ENCODE measurements at places on chromosomes 1 and 21.

GRCh38 chr1:108007070-108007469 lies 42.1 kb upstream of the VAV3 start:
- DNase-seq, result no peak

- DNase-seq, result no peak
Observed at GRCh38 chr1:157993147-157993917, at the start of gene KIRREL1. Gene KIRREL1, plus strand, starts transcription at chr1:157993645. Its CDS starts 32 bp downstream, at chr1:157993677.

DNA sequence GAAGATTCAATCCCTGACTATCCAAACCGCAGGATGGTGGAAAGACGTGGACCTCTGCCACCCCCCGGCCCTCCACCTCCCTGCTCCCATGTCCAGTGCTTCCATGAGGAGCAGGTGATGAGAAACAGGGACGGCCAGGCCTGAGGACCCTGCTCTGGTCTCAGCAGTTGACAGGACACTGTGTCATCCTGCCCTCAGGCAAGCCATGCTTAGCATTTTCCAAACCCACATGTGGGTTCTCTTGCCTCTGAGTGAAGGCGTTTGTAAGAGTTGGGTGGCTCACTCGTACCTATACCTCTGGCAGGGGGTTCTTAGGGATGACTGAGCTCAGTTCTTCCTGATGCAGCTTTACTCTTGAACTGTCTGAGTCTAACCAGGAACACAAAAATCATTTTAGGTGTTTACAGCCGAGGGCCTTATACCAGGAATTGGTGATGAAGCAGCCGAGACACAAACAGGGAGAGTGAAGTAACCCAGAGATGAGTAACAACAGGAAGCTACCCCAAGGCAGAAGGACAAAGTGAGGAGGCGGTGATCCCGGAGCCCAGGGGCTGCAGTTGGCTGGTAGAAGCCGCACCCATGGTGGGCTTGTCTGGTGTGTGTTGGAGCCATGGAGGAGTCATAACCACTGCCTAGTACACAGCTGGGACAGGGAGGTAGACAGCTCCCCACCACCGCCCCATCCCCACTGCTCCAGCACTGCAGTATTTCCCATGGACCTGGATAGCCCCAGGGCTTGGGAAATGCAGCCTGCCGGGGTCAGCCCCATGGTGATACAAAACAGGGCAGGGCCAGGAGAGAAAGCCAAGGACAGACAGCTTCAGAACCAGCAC lies 21.4 kb downstream of the MYBPH start:
- DNase-seq, result no peak

DNA sequence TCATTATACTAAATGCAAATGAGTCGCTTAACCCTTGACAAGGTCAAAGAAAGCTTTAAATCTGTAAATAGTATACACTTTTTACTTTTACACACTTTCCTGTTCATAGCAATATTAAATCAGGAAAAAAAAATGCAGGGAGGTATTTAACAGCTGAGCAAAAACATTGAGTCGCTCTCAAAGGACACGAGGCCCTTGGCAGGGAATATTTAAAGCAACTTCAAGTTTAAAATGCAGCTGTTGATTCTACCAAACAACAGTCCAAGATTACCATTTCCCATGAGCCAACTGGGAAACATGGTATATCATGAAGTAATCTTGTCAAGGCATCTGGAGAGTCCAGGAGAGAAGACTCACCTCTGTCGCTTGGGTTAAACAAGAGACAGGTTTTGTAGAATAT lies 62.7 kb downstream of the CAPN2 start:
- no peak for DNase-seq

- no peak for DNase-seq
Observed at GRCh38 chr1:28021064-28021463, 61.3 kb downstream of the XKR8 start.

DNA sequence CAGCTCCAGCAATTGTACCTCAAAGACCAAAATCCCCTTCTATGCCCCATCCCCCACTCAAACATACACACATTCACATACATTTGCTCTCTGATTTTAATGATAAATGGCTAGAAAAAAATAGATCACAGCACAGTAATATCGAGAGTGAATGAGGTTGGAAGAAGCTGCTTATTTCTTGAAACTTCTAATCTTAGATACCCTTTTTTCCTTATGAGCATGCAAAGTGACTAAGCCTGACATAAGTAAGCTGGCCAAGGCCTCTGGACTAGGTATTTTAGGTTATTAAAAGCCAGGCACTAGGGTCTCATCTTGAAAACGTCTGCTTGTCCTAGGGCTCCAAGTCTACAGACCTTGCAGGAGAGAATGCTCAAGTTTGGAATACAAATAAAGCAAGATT lies 133.6 kb downstream of the TGFBR3 start:
- DNase-seq, result no peak

- no peak for DNase-seq
Observed at GRCh38 chr1:9797049-9797448, 26.7 kb downstream of the CLSTN1 start.

DNA sequence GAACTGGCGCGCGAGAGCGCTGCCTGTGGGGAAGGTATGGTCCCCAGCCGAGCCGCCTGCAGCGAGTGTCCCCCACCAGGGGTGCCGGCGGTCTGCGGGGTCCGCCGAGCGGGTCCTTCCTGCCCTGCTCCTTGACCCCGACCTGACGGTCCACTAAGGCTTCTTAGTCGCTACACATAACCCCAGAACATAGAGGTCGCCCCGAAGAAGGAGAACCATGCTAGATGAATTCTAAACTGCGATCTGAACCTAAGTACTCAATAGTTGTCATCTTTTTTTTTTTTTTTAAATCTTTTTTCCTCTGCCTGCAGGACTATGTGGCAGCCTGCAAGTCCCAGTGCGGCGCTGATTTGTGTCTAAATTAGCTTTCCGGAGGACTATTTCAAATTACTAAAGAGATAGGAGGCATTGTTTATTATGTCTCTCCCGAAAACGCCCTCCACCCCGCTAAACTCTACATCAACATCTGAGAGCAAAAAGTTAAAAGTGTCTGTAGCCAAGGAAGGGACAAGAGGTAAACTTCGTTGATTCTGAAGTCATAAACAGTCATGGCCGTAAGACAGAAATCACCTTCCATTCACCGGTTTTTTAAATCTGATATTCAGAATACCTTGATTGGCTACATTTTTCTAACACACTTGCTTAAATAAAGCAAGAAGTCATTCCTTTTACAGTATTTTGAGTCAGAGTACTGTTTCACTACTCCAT lies 476 bp downstream of the AXDND1 start:
- no peak for DNase-seq

GRCh38 chr1:235430991-235431390 lies 63.8 kb downstream of the TBCE start:
- no peak for DNase-seq

DNA sequence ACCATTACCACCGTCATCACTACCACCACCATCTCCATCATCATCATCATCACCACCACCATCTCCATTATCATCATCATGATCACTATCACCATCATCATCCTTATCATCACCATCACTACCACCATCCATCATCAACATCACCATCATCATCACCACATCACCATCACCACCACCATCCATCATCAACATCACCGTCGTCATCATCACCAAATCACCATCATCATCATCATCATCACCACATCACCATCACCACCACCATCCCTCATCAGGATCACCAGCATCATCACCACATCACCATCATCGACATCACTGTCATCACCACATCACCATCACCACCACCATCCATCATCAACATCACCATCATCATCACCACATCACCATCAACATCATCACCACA lies 203.0 kb upstream of the VAMP3 start:
- no peak for DNase-seq

GRCh38 chr21:41834926-41835663 lies 44.0 kb downstream of the PRDM15 start:
- DNase-seq, result no peak

DNA sequence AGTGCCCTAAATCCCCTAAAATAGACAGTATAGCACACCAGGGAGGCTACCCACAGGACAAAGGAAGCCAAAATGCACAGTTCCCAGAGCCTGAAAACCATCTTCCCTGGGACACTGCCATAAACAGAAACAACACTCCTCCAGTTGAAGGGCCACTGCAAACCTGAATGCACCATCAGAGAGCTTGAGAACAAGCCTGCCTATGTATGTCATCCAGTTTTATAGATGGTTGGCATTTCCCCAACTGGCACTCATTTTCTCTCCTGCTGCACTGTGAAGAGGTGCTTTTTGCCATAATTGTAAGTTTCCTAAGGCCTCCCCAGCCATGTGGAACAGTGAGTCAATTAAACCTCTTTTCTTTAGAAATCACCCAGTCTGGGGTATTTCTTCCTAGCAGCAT lies 169.0 kb downstream of the AGBL4 start:
- no peak for DNase-seq

GRCh38 chr21:40976198-40977109 lies 129.5 kb upstream of the DSCAM start:
- no peak for DNase-seq

- DNase-seq, result no peak
Observed at GRCh38 chr1:203058676-203058935, 27.2 kb downstream of the MYOG start.

DNA sequence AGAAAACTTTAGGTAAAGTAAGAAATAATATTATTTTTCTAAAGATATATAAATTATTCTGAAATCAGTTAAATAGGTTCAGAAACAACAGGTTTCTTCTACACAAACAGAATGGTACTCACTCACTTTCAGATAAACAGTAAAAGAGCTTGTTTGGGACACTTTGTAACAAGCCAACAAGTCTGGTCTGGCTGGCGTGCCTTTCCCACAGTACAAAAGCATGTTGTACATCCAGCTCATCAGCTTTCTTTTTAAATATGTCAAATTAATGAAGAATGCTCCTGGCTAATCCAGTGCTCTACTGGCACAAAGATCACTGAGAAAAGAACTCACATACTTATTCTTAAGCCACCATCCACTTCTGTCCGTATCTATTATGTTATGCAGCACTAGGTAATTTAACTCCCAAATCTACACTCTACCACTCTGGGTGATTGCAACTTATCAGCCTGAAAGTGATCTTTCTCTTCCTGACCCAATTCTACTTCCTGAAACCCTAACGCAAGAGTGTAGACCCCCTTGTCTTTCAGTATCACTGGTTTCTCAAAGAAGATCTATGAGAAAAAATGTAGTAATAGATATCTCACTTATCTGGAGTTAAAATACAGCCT lies 32.6 kb downstream of the TRIT1 start:
- DNase-seq, result no peak

DNA sequence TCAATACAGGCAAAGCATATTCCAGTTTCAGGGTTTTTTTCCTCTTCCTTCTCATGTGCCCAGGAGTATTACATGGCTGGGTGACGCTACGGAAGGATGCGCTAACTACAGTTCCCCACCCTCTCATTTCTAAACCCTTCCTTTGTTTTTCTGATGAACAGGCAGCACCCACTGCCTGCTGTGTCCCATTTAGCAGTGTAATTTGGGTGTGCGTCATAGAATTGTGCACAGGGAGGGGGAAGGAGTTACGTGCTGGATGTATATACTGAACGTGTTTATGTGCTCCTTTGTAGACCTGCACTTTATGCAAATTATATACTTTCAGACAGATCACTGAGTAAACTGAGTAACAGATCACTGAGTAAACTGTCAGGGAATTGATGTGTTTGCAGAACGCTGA lies 44.5 kb downstream of the ELAPOR1 start:
- DNase-seq, result no peak

DNA sequence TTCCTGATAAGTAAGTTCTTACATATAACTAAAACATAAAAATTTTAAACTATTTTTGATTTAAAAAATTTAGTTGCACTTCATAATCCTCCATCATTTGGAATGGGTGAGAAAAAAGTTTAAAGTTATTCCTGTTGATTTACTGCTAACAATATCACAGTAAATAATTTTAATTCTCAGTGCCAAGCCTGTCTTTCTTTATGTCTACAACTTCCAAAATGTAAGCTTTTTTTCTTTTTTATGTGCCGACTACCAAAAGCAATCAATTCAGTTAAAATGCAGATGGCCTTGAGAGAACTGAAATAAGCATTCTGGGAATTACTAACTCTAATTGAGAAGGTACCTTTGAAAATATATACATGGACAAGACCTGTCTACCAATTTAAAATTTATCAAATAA lies 1224.3 kb upstream of the B3GALT2 start:
- no peak for DNase-seq

DNA sequence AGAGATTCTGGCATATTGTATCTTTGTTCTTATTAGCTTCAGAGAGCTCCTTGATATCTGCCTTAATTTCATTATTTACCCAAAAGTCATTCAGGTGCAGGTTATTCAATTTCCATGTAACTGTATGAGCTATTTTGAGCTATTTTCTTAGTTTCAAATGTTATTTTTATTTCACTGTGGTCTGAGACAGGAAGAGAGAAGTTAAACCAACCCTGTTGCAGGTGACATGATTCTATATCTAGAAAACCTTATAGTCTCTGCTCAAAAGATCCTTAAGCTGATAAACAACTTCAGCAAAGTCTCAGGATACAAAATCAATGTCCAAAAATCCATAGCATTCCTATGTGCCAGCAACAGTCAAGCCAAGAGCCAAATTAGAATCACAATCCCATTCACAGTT lies 1644.0 kb upstream of the B3GALT2 start:
- DNase-seq, result no peak

GRCh38 chr1:79726321-79726720 lies 719.8 kb upstream of the ADGRL4 start:
- DNase-seq, result no peak

DNA sequence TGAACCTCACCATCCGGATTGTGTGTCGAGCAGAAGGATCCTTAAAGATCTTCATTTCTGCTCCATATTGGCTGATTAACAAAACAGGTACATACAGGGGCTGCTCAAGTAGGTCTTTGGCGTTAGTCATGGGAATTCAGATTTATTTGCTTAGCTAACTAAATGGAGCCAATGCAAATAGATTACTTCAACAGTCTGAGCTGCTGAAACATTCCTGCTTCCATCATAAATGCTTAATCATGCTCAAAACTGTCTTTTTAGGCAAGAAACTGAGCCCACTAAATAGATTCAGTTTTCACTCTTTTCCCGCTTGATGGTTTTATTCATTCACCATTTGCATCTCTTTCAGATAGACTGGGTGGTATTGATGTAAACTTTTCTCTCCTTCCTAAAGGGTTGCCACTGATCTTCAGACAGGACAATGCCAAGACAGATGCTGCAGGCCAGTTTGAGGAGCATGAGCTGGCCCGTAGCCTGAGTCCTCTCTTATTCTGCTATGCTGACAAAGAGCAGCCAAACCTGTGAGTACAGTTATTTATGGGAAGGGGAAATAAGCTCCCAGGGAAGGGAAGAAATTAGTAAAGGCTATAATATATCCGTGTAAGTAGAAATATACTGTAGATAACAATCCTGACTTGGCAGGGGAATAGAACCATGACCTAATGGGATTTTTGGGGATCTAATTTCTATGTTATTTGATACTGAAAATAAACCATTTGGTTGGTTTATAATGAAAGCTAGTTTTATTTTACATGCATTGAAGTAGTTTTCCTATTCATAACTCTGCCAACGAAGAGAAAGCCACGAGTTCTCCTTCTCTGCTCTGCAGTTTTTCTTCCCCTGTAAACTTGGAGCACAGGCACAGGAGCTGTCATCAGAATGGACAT lies 126.4 kb downstream of the VPS13D start:
- DNase-seq, result no peak

DNA sequence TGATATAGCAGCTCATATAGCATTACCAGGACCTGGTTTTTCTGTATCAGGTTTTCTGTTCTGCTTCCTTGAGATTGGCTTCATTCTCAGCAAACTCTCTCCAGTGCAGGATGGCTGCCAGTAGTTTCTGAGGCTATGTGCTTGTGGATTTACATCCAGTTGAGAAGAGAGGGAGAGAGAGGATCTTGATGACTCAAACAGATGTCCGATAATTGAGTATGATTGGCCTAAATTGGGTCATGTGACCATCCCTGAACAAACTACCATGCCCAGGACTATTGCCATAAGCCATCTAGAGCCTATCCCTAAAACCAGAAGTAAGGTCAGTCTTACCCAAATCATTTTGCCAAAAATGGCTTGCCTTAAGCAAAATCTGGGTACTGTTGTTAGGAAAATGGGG lies 18.1 kb upstream of the PSMA5 start:
- DNase-seq, result no peak
